ENCODE measurements at places on chromosomes 1 and 21.
A peak's percentile ranks its signal among the peaks of the same experiment; 100 is the strongest.

- H3K36me3 ChIP-seq: no peaks in the 10 kb centered on the region
- H3K27ac ChIP-seq: no peak overlapping the region
- H3K4me3 ChIP-seq: no peak overlapping the region
- no peaks in the 10 kb centered on the region for H3K27me3 ChIP-seq
- DNase-seq: no peak
- no peaks in the 10 kb centered on the region for H3K4me1 ChIP-seq
Observed at GRCh38 chr1:104248385-104248784, 498.7 kb downstream of the AMY1C start.

DNA sequence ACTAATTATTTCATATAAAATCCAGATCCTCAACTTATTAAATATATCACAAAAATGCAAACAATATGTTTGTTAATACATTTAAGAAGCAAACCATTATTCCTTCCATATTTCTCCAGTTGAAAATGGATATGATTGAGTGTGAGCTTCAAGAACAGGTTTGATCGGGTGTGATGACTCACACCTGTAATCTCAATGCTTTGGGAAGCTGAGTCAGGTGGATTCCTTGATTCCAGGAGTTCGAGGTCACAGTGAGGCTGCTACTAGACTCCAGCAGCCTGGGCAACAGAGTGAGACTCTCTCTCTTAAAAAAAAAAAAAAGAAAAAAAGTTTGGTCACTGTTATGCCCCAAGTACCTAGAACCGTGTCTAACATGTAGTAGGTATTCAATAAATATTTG lies 42.9 kb upstream of the RRP15 start:
- no peak overlapping the region for H3K4me3 ChIP-seq
- no peaks in the 10 kb centered on the region for H3K27me3 ChIP-seq
- H3K4me1 ChIP-seq: no peaks in the 10 kb centered on the region
- H3K36me3 ChIP-seq: no peaks in the 10 kb centered on the region

DNA sequence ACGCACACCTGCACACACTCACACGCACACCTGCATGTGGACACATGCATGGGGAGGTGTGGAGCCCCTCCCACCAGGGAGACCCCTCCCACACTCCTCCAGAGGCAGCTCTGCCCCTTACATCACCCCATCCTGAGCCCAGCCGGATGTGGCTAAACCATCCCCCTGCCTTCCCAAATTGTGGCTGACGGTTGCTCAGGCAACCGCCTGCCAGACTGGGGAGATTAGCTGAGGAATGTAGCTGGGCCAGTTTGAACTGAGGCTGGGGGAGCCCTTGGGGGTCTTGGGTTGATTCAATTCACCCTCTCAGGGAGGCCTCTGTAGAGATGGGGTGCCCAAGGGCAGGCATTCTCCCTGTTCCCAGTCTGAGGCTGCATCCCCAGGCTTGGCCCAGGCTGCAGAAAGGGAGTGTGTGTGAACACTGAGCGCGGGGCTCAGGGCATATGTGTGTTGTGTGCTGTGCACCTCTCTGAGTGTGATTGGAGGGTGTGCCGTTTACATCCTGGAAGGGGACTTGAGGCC lies 12.9 kb downstream of the PTPRU start:
- no peak for DNase-seq
- H3K27me3 ChIP-seq: no peaks in the 10 kb centered on the region
- no peak overlapping the region for H3K27ac ChIP-seq
- H3K36me3 ChIP-seq: no peaks in the 10 kb centered on the region
- no peak overlapping the region for H3K4me3 ChIP-seq

DNA sequence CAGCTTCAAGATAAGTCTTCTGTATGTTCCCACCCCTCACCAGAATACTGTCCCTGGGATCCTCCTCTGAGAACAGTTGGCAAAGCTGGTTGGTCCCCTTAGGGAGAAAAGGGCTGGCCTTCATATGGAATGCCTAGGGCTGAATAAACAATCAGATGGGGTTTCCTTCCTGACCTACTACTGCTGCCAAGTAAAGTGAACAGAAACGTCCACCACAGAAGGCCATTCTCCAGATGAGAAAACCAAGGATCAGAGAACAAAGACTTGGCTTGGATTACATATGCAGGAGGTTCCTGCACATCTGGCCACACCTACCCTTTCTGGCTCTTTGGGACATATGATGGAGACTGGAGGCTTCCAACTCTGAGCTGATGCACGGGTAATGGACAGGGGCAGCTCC lies 194.5 kb downstream of the HIVEP3 start:
- H3K4me1 ChIP-seq: peaks cover 49% of the 10 kb centered on the region
- H3K27me3 ChIP-seq: no peaks in the 10 kb centered on the region
- no peak overlapping the region for H3K27ac ChIP-seq
- no peaks in the 10 kb centered on the region for H3K36me3 ChIP-seq

DNA sequence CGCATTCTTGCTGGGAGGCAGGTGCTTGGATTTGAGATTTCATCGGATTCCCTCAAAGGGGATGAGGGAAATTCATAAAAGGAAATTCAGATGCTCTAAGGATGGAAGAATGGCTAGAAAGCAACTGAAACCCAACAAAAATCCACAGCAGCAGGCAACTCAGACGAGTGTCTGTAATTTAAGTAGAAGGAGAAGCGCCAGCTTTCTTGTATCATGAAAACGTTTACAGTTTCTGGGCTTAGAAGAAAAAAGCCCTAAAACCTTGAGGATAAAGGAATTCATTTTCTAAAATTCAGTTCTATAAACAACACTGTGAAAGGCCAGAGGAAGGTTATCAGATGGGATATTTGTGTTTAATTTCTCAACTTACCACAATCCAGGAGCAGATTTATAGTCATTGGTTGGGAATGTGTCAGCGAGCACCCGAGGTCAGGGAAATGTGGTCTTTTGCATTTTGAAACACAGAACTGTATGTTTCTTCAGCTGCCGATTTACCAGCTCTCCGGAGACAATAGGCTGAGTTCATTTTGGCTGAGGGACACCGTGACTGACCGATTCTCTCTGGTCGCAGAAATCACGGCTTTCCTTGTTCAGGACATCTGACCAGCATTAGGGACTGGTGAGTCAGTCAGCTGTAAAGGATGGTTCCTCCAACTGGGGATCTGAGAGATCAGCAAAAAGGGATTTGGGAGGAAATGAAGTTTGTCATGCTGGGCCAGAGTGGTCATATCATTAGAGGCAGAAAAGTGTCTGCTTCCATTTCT lies 111.6 kb upstream of the ERRFI1 start:
- H3K27me3 ChIP-seq: no peaks in the 10 kb centered on the region
- H3K36me3 ChIP-seq: no peaks in the 10 kb centered on the region
- DNase-seq: no peak
- no peak overlapping the region for H3K4me3 ChIP-seq
- no peak overlapping the region for H3K27ac ChIP-seq

- H3K36me3 ChIP-seq: no peaks in the 10 kb centered on the region
- no peak for DNase-seq
- no peaks in the 10 kb centered on the region for H3K27me3 ChIP-seq
- no peak overlapping the region for H3K4me3 ChIP-seq
- no peak overlapping the region for H3K27ac ChIP-seq
Observed at GRCh38 chr1:184568148-184568547, 181.3 kb downstream of the C1orf21 start.

- H3K4me3 ChIP-seq: no peak overlapping the region
- H3K27me3 ChIP-seq: peaks cover 20% of the 10 kb centered on the region
- no peaks in the 10 kb centered on the region for H3K36me3 ChIP-seq
- H3K4me1 ChIP-seq: peaks cover 18% of the 10 kb centered on the region
- no peak for DNase-seq
- H3K27ac ChIP-seq: no peak overlapping the region
Observed at GRCh38 chr1:19645411-19646251, 1.5 kb downstream of the NBL1 start.

GRCh38 chr1:161982507-161982895 lies 41.2 kb downstream of the OLFML2B start:
- no peak overlapping the region for H3K4me3 ChIP-seq
- no peaks in the 10 kb centered on the region for H3K36me3 ChIP-seq
- H3K27ac ChIP-seq: no peak overlapping the region
- H3K27me3 ChIP-seq: no peaks in the 10 kb centered on the region

DNA sequence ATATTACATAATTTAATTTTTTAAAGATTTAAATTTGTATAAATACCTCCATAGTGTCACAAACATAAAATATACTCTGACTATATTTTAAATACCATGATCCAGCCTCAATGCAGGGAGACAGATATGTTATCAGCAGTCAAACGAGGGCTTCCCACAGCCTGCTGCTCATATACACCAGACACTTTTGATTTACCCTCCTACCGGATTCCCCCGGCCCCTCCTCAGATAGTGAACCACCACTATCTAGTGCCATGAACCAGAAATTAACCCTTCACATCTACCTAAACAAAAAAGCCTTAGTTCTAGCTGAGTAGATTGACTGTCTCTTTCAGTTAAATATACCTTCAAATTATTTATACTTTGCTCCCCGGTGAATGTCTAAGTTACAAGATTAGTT lies 52.4 kb upstream of the C1orf53 start:
- no peaks in the 10 kb centered on the region for H3K27me3 ChIP-seq
- H3K27ac ChIP-seq: no peak overlapping the region
- no peak for DNase-seq
- H3K4me3 ChIP-seq: no peak overlapping the region

- no peaks in the 10 kb centered on the region for H3K4me1 ChIP-seq
- peaks cover under 1% of the 10 kb centered on the region for H3K27me3 ChIP-seq
- H3K36me3 ChIP-seq: no peaks in the 10 kb centered on the region
- no peak overlapping the region for H3K4me3 ChIP-seq
- DNase-seq: no peak
Observed at GRCh38 chr1:161266202-161266601, 7.7 kb downstream of the PCP4L1 start.

DNA sequence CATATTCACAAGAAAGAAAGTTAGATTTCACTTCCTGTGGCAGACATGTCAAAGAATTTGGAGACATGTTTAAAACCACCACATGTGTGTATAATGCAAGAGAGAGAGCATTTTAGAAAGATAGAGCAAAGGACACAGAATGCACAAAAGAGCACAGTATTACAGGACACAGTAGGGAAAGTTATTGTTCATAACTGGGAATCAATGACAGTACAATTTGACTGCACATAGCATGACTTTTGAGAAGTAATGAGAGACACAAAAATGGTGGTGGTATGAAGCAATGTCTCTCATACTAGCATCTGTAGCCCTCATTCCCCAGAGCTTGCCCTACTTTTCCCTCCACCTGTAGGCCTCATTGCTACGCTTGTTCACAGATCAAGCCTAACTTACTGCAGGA lies 499.2 kb downstream of the PTPRC start:
- no peak overlapping the region for H3K4me3 ChIP-seq
- H3K36me3 ChIP-seq: no peaks in the 10 kb centered on the region
- no peaks in the 10 kb centered on the region for H3K4me1 ChIP-seq

GRCh38 chr1:214199585-214199984 lies 81.4 kb upstream of the SMYD2 start:
- H3K4me3 ChIP-seq: no peak overlapping the region
- H3K4me1 ChIP-seq: no peaks in the 10 kb centered on the region
- no peaks in the 10 kb centered on the region for H3K36me3 ChIP-seq

- peak overlapping the region; percentile 35 for H3K4me3 ChIP-seq
- H3K4me1 ChIP-seq: peaks cover 34% of the 10 kb centered on the region
- no peaks in the 10 kb centered on the region for H3K27me3 ChIP-seq
Observed at GRCh38 chr21:42527489-42528158, 14.0 kb downstream of the SLC37A1 start.

- DNase-seq: peak; percentile 12
- H3K27me3 ChIP-seq: no peaks in the 10 kb centered on the region
- H3K4me1 ChIP-seq: no peaks in the 10 kb centered on the region
- no peak overlapping the region for H3K27ac ChIP-seq
Observed at GRCh38 chr1:4825800-4826450, 171.5 kb downstream of the AJAP1 start.

DNA sequence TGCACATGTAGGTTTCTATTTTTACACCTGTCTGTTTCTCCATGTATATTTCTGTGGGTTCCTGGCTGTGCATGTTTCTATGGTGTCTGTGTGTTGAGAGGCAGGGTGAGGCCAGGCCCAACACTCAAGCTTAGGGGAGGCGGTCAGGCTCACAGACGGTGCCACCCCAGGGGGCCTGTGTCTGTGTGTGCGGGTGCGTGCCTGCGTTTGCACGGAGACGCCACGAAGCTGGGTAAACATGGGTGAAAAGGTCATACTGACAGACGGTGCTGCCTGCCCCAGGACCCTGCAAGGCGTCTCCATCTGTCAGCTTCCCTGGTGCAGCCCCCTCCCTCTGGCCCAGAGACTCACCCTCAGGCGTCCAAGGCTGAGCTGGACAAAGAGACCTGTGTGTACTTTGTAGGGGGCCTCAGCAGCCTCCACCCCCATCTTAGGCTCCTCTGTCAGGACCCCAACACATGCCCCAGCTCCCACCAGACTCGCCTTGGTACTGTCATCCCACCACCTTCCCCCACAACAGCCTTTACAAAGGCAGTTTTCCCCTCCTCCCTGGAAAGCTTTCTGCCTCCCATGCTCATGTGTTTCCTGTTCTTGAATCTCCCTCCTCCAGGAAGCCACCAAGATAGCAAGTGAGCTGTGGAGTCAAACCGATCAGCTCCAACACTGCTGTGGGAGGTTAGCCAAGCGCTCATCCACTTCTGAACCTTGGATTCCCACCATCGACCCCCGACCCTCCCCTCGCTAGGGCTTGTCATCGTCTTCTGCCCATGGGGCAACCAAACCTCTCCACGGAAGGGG lies 34.1 kb downstream of the PTPRF start:
- peaks cover 7% of the 10 kb centered on the region for H3K4me1 ChIP-seq
- H3K27ac ChIP-seq: no peak overlapping the region
- H3K36me3 ChIP-seq: no peaks in the 10 kb centered on the region
